ENCODE measurements at places on chromosomes 16 and 17. TPM values are rescaled to one million over a fixed set of nuclear protein-coding genes. Genes with fewer than 3 reads are reported as not detected.

DNA sequence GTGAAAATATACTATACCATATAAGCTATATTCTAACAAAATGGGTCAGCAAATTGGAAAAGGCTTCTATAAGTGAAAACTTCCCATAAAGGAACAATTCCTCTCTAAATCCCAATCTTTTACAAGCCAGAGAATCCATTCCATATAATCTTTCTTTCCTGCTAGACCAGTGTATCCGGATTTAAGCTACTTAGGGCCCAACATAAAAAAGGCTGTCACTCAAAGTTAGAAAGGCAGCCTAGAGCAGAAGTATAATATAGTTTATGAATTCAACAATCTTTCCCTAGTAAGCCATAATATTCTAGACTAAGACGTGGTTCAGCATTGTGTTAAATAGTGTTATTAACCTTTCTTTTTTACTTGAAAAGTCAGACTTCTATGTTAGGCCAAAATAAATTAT lies 93.0 kb downstream of the SKAP1 start:
- peak; percentile 12 for DNase-seq

DNA sequence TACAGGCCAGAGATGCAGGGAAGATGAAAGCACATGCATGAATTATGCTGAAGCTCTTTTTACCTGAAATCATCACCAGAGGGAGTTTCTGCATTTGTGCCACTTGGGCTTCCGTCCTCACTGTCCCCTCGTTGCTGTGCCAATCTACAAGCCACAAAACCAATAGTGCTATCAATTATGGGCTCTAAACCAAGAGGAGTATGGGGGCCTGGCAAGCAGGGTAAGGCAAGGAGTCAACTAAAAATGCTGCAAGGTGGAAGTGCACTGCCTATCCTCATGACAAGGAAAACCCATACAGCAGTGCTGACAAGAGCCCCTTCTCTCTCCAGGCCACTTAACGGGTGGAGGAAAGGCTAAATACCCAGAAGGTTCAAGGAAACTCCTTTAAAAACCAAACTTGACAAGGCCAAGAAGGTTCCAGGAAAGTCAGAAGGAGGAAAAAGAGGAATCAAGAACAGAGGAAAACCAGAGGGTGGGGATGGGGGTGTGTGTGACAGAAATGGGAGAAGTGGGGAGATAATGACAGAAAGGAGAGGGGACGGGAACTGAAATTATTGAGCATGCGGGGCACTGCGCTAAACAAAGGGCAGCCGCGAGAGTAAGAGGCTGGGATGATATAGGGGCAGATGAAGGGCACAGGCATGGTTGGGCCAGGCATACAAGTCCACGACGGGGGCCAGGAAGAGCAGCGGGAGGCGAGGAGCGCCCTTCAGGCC lies 674 bp downstream of the C17orf75 start:
- no peak for DNase-seq

DNA sequence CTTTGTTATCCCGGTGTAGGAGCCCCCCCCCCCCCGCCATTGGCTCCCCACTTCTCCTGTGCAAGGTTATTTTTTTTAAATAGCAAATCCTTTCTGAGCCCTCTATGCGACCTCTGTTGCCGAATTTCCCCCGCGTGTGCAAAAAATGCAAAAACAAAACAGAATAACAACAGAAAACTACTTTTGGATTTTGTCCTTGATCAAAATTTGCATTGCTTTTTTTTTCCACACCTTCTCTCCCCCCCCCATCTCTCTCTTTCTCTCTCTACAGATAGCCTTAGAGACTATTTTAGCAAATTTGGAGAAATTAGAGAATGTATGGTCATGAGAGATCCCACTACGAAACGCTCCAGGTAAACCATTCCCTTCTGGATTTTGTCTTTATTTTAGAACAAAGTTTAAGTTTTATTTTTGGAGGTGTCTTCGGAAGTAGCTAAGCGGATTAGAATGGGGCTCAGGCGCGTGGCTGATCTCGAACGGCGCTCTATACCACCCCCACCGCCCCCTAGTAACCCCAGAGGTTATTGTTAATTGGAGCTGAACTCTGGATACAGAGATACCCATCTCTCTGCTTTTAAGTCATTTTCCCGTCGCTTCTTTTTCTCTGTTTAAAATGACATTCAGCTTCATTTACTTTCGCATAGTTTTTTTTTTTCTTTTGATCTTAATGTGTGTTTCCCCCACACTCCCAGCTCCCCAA lies 1.0 kb downstream of the MSI2 start:
- no peak for DNase-seq

- DNase-seq, result peak; percentile 81
Observed at GRCh38 chr16:71610936-71611871, 14.8 kb upstream of the MARVELD3 start.

GRCh38 chr16:75416904-75417565 lies 16.3 kb downstream of the CFDP1 start:
- no peak for DNase-seq

The CCL2 gene
- total RNA-seq, result 3.7 TPM

The RHBDL1 gene
- total RNA-seq, result 2.3 TPM

DNA sequence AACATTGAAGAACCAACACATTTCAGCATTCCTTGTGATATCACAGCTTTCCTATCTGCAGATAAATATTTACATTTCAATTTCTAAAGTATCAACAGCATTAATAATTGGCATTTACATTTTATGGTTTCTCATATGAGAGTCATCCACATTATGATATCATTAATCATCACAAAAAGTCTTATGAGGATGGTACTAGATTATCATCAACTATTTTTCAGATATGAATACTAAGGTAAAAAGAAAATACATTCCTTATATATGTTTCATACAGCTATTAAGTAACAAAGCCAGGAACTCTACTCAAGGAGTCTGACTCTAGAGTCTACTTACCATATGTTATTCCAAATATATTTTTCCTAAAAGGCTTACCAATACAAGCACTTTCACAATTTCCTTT lies 40.7 kb downstream of the ABCA5 start:
- DNase-seq, result no peak

The C16orf46 gene
- 0.21 TPM for total RNA-seq

The RNF112 gene
- 0.09 TPM for total RNA-seq

The LGALS9B gene
- total RNA-seq, result not detected

The TMC6 gene
- 22.9 TPM for total RNA-seq

DNA sequence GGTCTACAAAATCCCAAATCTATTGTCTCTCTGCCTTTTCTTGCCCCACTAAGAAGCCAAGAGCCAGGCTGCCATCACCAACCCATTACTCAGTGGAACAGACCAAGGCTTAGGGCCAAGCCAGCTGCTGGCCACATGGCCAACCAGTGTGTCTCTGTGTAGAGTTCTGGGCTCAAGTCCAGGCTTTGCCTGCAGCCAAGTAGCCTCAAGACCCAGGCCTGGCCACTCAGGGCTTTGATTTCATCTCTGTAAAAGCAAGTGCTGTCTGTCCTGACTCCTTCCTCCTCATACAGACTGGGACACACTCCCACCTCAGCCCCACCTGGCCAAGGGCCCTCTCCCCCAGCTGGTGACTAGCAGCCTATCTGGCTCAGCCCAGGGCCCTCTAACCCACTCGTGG lies 14.6 kb downstream of the SREBF1 start:
- DNase-seq, result no peak

DNA sequence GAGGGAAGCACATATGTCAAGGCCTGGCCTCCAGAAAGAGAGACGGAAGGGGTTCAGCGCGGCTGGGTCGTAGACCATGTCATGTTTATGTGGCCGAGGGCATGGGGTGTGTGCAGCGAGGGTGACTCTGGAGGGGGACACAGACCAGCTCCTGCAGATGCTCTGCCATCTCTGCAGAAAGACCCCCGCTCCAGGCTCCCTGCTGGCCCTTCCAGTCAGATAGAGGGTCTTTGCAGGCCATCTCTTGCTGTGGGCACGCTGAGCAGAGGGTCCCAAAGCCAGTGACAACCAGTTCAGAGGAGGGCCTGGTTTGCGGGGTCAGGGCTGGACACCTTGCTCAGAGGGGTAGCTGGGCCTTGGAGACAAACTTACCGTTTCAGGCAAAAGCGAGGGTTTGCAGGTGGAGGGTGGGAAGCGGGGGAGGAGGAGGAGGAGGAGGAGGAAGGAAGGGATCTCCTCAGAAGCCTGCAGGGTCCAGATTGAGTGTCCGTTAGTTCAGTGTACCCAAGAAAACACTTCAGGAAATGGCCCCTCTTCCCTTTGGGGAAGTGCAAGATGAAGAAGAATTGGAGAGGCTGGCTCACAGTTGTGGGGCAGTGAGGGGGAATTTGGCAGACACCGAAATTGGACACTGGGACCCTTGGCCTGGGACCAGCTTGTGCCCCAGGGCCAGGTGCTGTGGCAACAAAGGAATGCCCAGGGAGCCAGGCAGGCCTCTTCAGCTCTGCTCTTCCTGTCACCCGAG lies 102.8 kb downstream of the CMIP start:
- no peak for DNase-seq

The NOS2 gene
- 0.67 TPM for total RNA-seq

- no peak for DNase-seq
Observed at GRCh38 chr17:40564883-40565768, at the start of gene CCR7. CCR7 (minus strand) TSS chr17:40565472; CDS start chr17:40565409, 63 bp downstream.

- no peak for DNase-seq
Observed at GRCh38 chr17:73064084-73064938, 28.2 kb downstream of the SLC39A11 start.

The KRT32 gene
- total RNA-seq, result not detected

The KRTAP2-1 gene
- not detected for total RNA-seq

The PRAC2 gene
- total RNA-seq, result 25.5 TPM

- DNase-seq, result no peak
Observed at GRCh38 chr17:6054372-6054771, 15.8 kb upstream of the WSCD1 start.

The MMP25 gene
- total RNA-seq, result 1.3 TPM

- no peak for DNase-seq
Observed at GRCh38 chr16:75073545-75074303, 42.9 kb downstream of the LDHD start.

GRCh38 chr16:75333721-75334163 lies 82.3 kb upstream of the BCAR1 start:
- DNase-seq, result peak; percentile 30

DNA sequence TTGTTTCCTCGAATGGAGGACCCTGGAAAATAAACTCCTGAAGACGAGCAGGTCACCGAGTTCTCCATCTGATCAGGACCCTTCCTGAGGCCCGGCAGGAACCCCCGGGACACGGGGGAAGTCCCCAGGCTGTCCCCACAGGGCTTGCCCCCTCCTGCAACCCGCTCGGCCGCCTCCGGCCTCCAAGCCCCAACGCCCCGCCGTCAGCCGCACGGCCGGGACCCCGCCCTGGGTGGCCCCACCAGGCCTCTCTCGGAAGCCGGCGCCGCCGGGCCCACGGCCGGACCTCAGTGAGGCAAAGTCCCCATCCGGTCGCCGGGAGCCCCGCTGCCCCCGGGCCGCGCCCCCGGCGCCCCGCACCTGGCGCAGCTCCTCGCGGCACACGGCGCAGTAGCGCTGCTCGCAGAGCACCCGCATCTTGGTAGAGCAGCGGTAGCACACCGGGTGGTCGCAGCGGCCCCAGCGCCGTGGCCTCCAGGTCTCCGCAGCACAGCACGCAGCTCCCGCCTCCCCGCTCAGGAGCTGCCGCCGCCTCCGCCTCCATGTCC lies 383 bp downstream of the ZNF598 start:
- DNase-seq, result no peak

GRCh38 chr16:23149267-23149992 lies at the start of gene USP31:
USP31 (minus strand) TSS chr16:23149452; CDS start chr16:23149270, 182 bp downstream.
- DNase-seq, result peak; percentile 99

The HSD17B1 gene
- 0.59 TPM for total RNA-seq

DNA sequence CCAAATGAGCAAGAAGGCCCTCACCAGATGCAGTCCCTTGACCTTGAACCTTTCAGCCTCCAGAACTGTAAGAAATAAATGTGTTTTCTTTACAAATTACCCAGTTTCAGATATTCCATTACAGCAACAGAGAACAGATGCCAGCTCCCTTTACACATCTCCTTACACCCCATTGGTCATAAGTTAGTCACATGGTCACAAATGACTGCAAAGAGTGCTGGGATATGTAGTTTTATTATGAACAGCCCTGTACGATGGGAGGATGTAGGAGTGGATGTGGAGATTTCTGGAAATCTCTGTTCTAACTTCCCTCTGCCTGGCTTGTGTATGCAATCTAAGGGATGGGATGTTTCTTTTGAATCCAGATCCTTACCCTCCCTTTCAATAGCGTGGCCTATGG lies 13.3 kb upstream of the RPL38 start:
- peak; percentile 67 for DNase-seq

GRCh38 chr16:56316545-56316944 lies 108.8 kb downstream of the AMFR start:
- DNase-seq, result no peak

The DNAI2 gene
- total RNA-seq, result not detected

GRCh38 chr17:80862978-80863377 lies 128.7 kb upstream of the CHMP6 start:
- DNase-seq, result no peak

DNA sequence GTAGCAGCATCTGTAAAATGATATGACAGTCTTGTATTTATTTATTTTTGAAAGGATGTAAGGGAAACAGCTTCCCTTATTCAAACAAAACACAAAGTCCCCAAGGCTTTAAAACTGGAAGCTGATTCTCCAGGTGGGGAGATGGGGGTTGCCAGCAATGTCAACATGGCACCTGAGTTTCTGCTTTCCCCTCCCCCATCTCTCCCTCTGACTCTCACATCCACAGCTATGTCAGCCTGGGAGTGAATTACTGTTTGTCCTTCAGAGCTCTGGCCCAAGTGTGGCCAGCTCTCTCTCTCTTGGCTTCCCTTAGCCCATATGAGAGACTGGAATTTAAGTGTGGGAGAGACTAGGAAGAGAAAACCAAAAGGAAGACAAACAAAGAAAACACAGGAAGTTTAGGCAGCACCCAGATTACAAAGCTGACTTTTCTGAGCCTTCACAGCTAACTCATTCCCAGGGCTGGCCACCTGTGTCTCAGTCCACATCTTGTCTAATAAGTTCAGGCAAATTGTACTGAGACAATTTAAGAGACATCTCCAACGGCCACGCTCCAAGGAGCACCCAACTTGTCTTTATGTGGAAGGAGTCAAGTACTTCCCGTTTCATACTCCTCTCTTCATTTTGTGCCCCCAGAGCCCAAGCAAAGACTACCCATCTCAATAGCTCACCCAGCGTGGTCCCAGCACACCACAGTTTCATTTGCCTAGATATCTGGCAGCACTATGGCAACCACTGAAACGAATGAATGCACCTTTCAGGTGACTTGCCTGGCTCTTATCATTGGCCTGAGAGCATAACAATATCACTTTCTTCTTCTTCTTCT lies 69.2 kb downstream of the SOX9 start:
- no peak for DNase-seq
